ENCODE measurements at places on chromosomes 16 and 17.

GRCh38 chr17:50055055-50055425, 870 bp upstream of the ITGA3 start:
- DNase-seq, result no peak

- DNase-seq, result no peak
These were observed 3.8 kb downstream of the GJC1 start for GRCh38 chr17:44826123-44826790.

DNA sequence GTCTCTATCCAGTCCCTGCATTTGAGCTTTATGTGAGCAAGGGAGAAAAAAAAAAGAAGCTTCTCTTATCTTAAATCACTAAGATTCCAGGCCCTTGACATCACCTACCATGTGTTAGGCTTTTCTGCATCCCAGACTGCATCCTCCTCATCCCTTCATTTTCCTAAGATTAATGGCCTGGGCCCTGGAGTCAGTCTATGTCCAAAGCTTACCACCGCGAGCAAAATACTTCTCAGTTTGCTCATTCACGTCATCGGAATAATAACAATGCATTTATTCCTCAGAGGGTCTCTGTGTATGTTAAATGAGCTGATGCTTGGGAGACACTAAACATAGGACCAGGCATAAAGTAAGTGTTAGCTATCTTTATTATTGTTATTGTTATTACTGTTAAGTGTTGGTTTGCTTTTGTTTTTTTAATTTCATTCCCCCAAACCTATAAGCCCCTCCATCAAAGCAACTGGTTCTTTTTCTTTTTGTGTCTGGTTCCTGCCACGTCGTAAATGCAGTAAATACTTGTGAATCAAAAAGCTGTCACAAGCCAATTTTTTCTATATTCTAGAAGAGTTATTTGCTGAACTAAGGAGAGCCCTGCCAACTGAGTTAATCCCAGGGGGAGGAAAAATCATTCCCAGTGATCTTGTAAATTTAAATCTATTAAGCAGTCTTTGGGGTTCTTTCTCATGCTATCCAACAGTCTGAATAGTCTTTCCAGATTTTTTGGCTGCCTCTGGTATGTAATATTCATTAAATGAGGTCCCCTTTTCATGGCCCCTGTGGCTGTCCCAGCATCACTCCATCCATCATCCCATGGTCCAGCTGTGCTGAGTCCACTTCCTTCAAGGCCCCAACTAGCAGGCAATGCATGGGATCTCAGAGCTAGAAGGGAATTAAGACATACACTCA, 46.5 kb downstream of the VAT1L start:
- no peak for DNase-seq

GRCh38 chr17:50164697-50164988, 1.2 kb upstream of the SGCA start:
- no peak for DNase-seq

GRCh38 chr17:77914385-77915254, 43.9 kb upstream of the TNRC6C start:
- DNase-seq, result no peak

GRCh38 chr17:31525801-31526549, 134.5 kb downstream of the RAB11FIP4 start:
- DNase-seq, result no peak

DNA sequence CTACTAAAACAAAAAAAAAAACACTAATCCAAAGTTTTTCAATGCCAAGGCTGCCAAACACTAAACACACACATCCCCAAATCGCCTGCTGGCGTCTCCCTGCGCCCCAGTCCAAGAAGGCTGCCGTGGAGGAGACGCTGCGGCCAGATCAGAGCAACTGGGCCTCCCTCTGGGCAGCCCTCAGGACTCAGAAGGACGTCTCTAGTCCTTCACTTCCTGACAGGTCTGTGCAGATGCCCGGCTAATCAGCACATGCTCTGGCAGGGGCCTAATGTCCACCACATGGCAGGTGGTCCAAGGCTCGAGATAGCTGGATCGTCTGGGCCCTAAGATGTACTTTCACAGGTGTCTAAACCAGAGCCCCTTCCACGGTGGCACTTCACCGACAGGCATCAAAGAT, 2.7 kb downstream of the SLC38A10 start:
- no peak for DNase-seq

GRCh38 chr17:44546671-44547606, 10.3 kb upstream of the FZD2 start:
- DNase-seq, result no peak
